ENCODE measurements at places on chromosomes 3 and 15.

DNA sequence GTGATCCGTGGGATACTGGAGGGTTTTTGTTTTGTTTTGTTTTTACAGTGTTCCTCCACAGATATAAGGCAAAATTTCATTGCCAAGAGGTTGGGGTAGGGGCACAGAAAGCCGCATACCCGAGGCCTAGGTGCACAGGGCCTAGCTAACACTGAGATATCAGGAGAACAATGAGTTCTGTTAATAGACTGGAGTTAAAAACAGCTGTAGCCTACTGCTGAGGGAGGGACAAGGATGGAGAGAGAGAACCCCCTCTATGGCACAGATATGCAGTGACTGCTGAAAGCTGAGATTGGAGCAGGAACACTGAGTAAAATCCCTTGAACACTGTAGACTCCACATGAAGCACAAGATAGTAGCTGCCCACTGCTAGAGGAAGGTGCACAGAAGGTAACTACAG lies 53.1 kb upstream of the MAP3K13 start:
- no peak for DNase-seq

- no peak for DNase-seq
Observed at GRCh38 chr3:36957862-36958686, 13.2 kb upstream of the TRANK1 start.

DNA sequence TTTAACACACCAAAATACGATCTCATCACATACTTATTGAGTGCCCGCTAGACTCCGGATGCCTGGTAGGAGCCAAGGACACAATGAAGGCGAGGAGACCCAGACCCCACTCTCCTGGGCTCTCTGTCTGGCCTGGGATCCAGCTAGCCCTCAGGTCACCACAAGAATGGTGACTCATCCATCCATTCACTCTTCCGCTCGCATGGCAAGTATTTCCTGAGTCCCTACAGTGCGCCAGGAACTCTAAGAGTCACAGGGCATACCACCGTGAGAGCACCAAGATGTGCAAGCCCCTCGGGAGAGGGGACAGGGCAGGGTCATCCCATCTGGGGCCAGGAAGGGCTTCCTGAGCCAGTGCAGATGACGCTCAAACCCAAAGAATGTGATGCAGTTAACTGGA lies 101.6 kb upstream of the PRR20G start:
- DNase-seq: no peak

DNA sequence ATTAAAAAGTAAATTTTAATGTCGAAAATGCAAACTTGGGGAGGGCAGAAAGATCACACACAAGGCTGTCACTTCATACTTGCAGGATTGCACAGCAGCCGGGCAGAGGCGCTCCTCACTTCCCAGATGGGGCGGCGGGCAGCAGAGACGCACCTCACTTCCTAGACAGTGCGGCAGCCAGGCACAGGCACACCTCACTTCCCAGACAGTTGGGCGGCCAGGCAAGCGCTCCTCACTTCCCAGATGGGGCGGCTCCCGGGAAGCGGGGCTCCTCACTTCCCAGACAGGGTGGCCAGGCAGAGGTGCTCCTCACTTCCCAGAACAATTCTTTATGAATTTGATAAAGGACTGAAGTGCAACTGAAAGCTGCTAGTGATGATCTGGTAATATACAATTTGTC lies 21.2 kb downstream of the RLBP1 start:
- DNase-seq: no peak

GRCh38 chr15:71888797-71889196 lies 78.4 kb downstream of the NR2E3 start:
- no peak for DNase-seq

GRCh38 chr3:65551945-65552344 lies 486.8 kb downstream of the MAGI1 start:
- DNase-seq: no peak

GRCh38 chr15:81480645-81481053 lies 106.6 kb upstream of the TMC3 start:
- DNase-seq: peak; percentile 41

- DNase-seq: peak; percentile 35
Observed at GRCh38 chr15:51775967-51776816, 24.8 kb downstream of the TMOD2 start.

DNA sequence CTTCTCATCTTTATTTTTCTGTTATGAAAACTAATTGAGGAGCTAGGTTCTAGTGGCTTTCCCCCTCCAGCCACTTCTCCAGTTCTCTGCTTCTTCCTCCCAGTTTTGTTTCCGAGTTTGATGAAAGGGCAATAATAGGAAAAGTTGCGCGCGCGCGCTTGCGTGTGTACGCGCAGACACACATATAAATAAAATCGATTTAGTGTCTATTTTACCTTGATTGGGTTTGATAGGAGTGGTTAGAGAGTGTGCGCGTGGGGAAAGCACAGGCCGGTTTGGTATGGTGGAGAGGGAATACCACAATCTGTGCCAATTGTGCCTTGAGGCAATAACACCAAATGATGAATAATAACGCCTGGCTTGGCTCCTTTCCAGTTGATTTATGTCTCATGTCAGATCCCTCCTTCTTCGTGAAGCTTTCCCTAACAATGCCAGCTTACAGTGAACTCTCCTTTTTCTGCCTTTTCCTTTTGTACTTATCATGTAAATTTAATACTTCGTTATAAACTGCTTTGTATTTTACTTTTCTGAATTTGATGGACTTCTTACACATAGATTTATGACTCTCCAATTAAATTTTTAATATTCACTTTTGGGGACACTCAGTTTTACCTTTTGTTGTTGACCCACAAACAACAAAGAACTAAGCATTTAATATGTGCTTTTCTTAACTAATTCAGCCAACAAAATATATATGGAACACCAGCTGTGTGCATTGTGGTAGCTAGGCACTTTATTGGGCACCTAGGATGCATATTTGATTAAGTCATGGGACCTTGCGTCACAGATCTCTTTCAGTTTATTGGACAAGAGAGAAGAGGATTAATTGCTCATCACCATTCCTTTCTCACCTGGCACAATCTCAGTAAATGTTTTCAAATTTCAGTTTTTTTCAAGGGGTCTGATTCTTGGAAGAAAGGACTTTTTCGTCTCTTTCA lies 1.7 kb downstream of the TIPARP start:
- peak; percentile 36 for DNase-seq

DNA sequence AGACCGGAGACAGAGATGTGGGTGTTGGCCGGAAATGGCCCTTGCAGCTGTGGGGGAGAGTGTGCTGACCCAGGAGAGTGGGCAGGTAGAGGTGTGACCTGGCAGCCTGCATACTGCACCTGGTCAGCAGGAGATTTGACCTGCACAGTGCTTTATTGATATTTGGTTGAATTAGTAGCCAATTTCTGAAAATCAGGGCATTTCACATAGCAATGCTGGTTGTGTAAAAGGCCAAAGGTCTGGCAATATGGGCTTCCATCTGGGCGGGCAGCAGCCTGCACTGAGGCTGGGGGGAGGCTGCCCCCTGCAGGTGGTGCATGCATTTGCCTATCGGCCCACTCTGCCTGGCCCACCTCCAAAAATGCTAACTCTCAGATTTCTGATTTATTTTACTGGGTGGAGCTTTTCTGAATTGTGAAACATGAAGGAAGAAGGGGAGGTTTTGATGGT lies 9.4 kb upstream of the MGLL start:
- peak; percentile 9 for DNase-seq

- DNase-seq: no peak
Observed at GRCh38 chr15:37208146-37209040, 108.0 kb upstream of the MEIS2 start.

DNA sequence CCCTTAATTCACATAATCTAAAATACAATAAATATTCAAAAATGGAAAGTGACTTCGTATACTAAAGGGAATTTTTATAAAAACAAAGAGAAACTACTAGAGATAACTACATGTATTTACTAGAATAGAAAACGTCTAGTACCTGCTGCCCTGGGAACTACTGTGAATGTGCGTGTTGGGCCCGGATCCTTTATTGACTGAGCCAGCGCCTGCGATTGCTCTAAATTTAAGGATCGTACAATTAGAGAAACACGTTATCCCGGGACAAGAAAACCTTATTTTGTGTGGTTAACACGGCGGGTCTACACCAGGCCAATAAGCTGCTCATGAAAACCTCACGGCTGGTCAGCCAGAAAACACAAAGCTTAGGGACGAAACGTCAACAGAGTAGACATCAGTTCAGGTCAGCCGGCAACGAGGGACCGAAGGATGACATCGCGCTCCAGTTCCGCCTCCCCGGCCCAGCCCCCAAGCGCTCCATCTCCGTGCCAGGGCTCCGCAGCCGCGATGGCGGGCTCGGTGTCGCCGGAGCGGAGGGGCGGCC lies 555 bp downstream of the TM2D3 start:
- DNase-seq: no peak

All from stimulated activated CD4-positive, alpha-beta T cell treated with anti-CD3 and anti-CD28 coated beads, Interleukin-2, amount 100 ng/mL, for 48 hours (primary cell).